ENCODE measurements at places on chromosomes 6 and 20.

GRCh38 chr20:1660246-1660645 is 2.7 kb upstream of the SIRPG start:
- DNase-seq = no peak

DNA sequence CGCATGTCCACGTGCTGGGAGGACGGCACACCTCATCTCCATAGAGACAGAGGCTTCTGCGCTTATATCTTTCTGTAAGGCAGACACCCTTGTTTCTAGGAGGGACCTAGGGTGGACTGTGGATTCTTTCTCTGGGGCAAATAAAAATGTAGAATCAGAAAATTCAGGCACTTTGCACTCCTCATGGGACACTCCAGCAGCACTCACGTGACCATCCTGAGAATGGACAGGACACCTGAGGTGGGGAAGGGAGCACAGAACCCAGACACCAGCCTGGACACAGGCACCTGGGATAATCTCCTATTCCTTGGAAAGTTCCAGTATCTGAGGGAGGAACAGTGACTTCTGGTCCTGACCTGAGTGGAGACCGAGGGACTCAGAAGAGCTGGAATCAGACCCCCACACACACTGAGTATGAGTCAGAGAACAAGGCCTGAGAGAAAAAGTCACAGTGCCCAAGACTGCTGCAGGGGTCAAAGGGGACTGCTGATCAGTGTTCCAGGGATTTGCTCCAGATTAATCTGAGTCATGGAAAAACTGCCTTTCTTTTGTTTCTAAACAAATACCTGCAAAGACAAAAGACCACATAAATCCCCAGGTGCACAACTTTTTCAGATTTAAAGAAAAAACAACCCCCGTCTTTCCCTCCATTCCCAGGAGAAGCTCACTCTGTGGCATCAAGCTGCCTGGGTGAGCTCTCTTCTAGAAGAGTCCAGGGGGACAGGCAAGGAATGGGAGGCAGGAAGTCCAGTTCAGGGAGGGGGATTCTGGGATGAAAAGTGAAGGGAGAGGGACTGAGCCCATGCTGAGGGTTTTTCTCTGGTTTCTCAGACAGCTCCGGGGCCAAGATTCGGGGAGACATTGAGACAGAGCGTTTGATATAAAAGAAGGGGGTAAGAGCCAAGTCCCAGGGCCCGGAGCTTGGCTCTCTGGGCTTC is 35.6 kb upstream of the MICB start:
- no peak for DNase-seq

- DNase-seq = no peak
Observed at GRCh38 chr6:43938178-43939105, 168.4 kb downstream of the VEGFA start.

DNA sequence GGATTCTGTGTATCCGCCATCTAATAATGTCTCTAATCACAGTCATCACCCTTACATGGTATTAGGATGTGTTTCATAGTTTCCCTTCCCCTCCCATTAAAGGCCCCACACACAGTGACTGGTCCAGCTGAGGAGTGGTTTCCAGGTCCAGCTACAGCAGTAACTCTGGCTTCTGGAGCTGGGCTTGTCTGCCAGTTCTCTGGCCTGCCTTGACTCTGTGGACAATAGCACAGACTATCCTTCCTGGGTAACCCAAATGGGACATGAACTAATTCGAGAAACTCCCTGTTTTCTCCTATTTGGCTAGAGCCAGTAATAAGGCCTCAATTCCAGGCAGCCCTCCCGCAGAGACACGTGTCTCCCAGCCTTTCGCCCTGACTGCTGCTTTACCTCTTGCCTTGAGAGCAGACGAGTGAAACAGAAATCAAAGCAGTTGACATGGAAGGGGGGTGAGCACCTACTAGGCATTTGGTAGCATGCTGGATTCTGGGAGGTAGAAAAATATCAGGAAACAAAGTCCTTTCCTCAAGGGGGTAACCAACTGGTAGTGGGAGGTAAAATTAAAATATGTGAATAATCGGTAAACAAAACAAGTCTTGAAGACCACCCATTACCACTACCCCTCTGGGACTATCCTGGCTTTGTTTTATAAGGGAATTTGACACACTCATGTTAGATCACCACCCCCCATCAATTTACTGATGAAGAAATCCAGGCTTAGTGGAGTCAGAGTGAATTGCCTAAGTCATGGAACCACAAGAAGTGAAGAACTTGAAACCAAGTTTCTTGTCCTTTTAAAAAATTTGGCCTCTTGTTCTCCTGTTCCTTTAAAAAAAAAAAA is 1.2 kb downstream of the TRAF3IP2 start:
- DNase-seq = no peak

GRCh38 chr6:65988006-65988405 is 281.0 kb upstream of the EYS start:
- DNase-seq = no peak

DNA sequence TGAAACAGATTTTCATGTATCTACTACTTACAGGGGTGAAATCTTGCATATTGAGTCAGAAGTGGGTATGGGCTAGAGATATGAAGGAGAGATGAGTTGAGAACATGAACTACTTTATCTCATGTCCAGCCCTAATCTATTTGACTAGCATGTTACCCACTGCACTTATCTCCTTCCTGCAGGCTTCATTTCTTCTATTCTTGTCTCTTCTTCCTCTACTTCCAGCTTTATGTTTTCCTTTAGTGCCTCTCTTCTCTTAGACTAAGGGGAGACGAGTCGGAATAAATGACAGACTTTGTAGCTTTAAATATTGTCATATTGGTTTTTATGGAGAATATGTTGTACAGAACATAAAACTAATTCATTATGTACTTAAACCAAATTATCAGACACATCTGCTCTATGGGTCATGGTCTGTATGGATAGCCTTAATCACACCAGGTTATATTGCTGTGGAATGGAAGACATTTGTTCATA is 5.3 kb downstream of the RAB32 start:
- no peak for DNase-seq

DNA sequence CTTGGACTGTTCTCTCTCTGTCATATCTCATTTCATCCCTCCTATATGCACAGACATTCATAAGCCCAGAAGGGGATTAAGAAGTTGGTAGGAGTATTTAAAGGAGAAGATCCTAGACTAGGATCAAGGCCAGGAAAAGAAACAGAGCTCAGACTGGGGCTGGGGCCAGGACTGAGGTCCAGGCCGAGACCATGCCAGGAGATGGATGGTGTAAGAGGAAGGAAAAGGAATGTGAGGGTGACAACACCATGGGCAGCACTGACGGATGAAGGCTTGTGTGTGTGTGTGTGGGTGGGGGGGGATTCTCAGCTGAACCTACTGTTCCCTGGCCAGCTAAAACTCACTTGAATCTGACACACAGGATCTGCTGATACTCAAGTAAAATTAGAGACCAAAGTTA is 182.1 kb downstream of the KIF6 start:
- DNase-seq = no peak

DNA sequence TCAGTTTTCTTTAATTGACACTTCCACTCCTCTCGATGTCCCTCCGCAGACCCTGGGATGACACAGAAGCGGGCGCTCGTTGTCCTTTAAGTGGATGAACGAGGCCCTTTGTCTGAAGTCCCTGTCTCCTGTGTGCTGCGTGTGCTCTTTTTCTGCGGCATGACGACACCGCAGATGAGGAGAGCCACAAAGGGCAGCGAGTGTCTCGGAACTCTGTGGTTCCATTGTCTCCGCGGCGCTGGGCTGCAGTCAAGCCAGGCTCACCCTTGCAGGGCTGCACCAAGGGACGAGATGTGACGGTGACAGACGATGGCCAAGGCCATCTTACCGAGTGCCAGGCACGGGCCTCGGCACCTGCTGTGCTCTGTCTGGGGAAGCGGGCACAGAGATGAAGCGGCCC is 10.6 kb downstream of the PRR18 start:
- no peak for DNase-seq

All from activated T-helper 1 cell treated with anti-CD3 and anti-CD28 coated beads, Interleukin-2, amount 50 U/mL, for 16 hours (primary cell).